Anterior cingulate cortex (tissue), 58 donors: ENCODE measurements at places on chromosomes 2 and 18.

DNA sequence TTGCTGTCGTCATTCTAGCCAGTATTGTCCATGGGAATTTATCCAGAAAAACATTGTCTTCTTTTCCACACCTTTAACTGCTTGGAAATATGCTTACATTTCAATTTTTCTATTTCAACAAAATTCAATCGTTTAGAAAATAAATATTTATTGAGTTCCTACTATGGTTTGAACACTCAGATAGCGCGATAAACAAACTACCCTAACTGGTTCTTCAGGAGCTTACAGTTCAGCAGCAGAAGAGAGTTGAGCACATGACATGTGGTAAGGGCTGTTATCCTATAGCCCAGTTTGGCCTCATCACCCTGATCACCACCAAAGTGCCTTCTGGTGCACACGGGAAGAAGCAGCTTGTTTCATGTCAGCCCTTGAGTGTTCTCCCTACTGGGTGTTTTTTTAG lies 375.2 kb upstream of the SMIM21 start:
- no peak for DNase-seq

DNA sequence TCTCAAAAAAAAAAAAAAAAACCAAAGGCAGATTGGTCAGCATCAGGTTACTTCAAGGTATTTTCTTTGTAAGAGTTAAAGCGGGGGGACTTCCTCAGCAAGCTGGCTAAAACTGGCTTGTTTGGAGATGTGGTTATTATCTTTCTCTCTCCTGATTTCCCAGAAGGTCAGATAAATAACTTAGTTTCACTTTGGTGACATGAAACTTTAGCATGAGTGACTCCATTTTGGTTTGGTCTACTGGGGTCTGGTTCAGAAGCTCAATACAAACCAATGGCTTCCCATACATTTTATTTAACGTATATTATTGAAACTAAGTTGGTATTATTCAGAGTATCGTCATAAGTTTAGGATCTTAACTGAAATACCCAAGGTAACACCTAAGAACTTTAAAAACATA lies 41.6 kb upstream of the AMMECR1L start:
- no peak for DNase-seq

DNA sequence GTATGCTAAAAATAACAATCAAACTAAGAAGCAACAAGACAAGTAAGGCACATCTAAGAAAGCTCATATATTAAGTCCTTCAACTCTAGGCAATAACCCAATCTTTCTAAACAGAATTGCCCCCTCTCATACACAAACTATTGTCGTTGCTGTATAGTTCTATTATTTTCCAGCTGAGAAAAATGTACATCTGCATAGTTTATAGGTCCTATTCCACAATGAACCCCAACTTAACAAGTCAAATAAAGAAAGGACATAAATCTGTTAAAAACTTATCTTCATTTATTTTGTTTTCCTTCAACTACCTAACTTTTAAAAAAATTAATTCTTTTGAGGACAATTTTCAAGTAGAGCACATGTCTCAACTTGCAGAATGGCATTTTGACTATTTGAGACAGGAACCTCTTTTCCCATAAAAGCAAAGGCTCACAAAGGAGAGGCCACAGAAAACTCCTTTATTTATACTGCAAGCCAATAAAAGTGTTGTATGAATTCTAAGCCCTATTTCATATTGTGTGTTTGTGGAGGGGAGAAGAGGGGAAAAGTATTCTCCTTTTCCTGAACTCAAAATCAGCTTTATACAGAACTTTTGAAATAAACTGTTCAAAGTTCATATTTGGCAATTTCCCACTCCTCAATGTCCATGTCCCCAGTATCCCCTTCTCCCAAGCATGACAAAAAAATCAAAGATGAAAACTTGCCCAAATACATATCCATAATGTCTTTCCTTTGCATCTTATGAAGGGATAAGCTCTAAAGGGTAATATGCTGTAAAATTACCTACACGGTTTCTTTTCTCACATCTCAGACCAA lies 37.4 kb downstream of the RTN4 start:
- no peak for DNase-seq

DNA sequence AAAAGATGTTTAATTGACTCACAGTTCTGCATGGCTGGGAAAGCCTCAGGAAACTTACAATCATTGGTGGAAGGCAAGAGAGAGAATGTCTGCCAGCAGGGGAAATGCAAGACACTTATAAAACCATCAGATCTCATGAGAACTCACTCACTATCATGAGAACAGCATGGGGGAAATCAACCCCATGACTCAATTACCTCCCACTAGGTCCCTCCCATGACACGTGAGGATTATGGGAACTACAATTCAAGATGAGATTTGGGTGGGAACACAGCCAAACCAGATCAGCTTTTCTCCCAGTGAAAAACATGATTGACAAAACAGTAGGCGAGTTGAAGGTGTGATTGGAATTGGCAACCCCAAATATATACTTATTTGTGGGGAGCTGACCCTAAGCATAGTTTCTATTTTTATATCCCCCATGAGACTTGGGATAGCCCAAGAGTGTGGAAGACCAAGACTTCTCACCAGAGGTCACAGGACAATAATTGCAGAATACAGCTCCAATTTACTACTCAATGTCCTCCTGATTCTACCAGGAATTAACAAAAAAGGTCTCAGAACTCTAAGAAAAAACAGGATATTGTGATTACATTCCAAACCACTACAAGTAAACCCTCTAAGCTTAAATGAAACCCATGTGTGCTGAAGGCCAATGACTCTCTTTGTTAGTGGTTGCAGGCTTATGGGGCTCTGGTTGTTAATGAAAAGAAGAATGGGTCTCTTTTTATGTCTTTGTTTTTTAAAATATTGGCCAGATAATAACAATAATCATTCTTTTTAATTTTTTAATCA lies 96.1 kb upstream of the PIK3C3 start:
- no peak for DNase-seq

DNA sequence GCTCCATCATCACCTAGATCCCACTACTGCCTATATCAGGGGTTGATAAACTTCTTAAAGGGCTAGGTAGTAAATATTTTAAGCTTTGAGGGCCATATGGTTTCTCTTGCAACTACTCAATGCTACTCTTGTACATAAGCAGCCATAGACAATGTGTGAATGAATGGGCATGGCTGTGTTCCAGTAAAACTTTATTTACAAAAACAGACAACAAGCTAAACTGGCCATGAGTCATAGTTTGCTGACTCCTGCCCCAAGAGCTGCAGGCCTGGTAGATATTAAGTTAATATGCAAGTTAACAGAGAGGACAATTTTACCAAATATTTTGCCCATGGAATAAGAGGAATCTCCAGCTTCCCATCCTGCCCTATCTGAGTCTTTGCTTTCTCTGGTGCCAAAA lies 29.8 kb upstream of the MYO3B start:
- no peak for DNase-seq

GRCh38 chr2:163157891-163158496 lies 319.4 kb upstream of the KCNH7 start:
- no peak for DNase-seq

GRCh38 chr2:720842-721241 lies 43.6 kb upstream of the TMEM18 start:
- no peak for DNase-seq

DNA sequence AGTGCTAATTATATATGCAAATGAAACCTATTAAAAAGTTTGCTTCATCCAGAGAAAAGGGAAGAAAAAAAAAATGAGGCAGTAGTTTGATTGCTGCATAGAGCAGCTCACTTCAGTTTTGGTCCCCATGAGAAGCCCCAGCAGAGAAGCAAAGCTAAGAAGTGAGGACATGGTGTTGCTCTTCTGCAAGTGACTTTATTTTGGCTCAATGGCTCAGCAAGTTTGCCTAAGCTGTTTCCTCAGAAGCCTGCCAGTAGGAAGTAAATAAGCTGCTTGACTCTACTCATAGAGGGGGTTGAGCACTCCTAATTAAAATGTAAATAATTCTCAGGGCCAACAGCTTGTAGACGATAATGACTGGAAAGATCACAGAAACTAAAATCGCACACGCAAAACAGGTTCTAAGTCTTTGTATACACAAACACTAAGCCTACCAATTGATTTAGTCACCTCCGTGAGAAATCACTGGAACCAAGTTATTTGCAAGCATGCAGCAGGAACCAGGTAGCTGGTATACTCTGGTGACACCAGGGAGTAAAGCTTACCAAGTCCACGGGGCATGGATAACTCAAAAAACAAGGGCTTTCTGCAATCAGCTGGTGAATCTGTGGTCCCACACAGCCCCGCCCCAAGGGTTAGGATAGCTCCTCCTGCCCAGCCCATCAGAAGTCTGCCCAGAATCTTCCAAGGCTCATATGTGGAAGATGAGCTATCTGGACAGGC lies 39.7 kb upstream of the NABP1 start:
- DNase-seq: no peak

DNA sequence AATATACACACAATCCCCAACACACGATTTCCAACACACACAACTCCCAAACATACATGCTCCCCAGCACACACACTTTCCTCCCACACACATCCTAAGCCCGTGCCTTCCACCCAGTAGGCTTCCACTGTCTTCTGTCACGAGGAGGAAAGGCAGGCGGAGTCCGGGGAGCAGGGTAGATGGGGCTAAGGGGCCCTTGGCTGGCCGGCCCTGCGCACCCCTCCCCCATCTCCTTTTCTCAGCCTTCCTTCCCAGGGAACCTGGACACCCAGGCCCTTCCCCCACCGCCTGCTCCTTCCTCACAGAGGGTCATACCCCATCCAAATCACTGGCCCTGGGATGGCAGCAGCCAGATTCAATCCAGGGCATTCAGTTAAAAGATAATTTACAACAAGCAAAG lies 3.4 kb upstream of the PDCD1 start:
- DNase-seq: no peak

DNA sequence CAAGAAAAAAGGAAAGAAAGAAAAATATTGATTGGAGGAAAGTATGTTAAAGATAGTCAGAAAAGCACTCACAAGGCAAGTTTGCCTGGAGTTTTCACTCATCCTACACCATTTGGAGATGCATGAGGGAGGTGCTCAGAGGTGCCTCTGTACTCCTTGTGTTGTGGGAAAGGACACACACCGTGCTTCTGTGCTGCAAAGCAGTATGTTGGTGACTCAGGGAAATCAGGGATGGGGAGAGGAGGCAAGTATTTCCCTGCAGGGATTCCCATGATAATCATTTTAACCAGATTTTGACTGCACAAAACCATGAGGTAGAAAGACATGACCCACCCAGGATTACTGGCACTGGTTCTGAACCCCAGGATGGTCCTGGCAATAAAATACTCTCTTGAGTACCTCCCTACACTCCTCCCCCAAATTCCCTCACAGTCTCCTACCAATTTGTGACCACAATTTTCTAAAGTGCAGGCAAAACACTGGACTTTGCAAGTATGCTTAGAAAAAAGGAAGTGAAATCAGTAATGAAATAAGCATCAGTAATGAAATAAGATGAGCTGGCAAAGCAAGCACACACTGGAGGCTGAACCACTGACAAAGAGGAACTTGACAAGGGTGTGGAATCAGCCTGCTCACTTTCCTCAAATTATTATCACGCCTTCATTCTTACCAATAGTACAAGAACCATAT lies 155.5 kb upstream of the ACVR2A start:
- no peak for DNase-seq

DNA sequence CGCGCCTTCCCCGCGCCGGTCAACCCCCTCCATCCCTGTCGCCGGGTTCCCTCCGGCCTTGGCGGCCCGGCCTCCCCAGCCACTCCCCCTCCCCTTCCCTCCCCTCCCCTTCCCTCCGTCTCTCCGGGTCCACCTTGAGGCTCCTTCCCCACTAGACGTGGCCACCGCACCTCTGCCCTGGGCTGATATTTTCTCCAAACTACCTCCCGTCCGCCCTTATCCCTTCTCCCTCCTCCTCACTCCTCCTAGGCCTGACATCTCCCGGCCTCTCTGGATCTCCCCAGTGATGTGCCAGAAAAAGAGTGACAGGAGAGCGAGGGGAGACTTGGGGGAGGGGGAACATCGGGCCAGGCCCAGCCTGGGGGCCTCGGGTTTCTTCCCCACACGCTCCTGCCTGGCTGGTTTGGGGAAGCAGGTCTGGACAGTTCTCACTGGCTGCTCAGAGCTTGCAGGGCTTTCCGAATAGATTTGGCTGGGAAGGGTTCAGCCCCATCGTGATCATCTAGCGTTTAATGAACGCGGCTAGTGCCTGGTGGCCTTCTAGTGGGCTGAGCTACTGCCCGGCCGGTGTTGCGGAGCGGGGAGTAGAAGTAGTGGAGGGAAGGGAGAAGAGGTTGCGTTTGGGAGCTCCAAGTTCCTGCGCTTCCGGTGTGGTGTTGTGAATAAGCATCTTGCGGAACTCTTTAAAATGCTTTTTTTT lies 641 bp downstream of the MAPRE3 start:
- no peak for DNase-seq

- peak; percentile 3 for DNase-seq
Observed at GRCh38 chr2:79935771-79936657, 368.5 kb downstream of the LRRTM1 start.

GRCh38 chr2:169072163-169072925 lies 3.0 kb downstream of the DHRS9 start:
- DNase-seq: no peak

DNA sequence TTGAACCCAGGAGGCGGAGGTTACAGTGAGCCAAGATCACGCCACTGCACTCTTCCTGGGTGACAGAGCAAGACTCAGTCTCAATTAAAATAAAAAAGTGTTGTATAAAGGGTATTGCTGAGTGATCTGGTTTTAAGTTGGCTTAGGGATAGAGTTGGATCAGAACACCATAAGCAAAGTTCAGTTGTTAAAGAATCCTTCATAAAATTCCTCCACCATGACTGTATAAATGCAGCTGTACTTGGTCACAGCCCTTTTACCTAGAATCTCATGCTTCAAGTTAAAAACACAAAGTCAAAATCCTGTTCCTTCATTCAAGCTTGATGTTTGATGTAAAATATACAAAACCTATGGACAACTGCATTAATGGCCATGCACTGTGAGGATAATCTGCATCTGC lies 33.4 kb upstream of the PNO1 start:
- no peak for DNase-seq

DNA sequence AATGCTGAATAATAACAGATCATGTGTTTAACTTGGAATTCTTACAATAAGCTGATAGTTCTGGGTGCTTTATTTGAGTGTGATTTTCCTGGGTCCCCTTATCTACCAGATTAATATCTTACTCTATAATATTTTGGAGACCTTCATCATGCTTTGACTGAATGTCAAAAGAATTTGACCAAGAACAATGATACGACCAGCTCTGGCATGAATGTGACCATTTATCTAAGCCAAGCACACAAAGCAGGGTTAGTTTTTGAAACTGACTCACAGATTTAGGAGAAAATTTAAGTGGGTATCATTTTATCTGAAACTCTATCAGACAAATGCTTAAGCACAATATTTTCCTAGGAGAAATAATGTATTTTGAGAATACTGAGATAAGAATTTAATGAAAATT lies 677.0 kb downstream of the NYAP2 start:
- DNase-seq: no peak

DNA sequence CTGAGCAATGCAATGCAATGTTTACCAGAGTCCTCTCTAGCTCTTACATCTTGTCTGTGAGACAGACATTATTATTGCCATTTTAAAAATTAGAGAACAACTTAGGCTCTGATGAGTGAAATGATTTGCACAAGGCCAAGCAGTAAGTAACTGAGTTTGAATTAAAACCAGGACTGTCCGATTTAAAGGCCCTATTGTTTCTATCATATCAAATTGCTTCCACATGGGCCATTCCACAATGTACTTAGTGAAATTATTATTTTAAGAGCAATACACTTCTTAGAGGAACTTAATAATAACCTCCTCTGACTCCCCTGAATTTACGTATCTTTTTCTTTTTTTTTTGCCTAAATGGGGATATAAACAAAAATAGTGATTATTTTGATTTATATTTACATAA lies 64.6 kb downstream of the PLCL1 start:
- DNase-seq: no peak
